Spinal cord (tissue), 10 donors: ENCODE measurements at places on chromosomes 5 and 9.
A peak's percentile ranks its signal among the peaks of the same experiment; 100 is the strongest.

DNA sequence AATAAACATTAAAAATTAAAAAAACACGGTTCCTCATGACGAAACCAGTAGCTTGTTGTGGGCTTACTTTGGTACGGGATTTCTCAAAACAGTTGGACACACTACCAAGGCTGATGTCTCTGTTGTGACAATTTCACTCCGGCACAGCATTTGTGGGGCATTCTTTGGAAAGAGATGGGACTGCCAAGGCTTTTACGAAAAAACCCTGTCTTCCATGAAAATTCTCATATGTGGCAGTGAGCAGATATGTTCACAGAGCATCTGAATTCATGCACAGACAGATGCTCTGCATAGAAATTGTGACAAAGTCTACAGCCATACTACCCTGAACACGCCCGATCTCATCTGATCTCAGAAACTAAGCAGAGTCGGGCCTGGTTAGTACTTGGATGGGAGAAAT lies 17.8 kb upstream of the SHROOM1 start:
- no peak for DNase-seq

DNA sequence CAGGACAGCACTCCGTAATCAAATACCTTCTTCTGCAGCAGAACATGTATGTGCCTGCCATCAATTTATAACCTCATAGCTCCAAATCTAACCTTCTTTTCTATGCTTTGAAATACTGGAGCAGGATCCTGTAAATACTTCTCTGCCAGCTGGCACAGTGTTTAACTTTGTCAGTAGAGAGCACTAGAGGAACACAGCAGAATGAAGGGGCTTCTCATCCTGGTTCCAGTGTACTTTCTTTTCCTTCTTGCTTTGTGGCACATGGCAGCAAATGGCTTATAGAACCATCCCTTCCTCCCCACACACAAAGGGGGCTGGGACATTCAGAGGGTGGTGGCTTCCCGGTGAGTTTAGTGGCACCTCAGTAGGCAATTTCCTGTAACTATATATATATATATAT lies 3.8 kb upstream of the FBXW11 start:
- peak; percentile 24 for DNase-seq

DNA sequence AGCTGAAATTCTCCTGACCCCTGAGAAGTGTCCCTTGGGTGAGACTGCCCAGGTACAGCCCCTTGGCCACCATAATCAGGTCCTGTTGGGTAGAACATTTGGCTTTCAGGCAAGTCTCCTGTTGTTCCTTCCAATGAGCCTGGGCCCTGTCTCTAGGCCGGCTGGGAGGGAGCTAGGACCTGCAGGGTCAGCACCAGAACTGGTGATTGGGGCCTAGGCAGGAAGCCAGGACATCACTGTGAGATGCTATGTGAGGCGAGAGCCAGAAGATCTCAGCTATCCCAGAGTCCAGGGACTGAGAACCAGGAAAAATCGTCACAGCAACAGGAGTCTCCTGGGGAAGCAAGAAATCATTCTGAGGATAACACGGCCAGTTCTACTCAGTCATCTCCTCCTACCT lies 51.5 kb downstream of the PCDH1 start:
- no peak for DNase-seq

- no peak for DNase-seq
Measured at GRCh38 chr5:64074533-64074932, 91.1 kb upstream of the RNF180 start.
